ENCODE measurements at places on chromosomes 1 and 21. TPM values are rescaled to one million over a fixed set of nuclear protein-coding genes. Genes with fewer than 3 reads are reported as not detected.

HHAT gene
- total RNA-seq = 2.0 TPM

SHISAL2A gene
- total RNA-seq = not detected

PARP1 gene
- total RNA-seq = 131 TPM

PLEKHG5 gene
- 5.2 TPM for total RNA-seq

OPRD1 gene
- 0.06 TPM for total RNA-seq

TMEM201 gene
- total RNA-seq = 14.7 TPM

COL18A1 gene
- total RNA-seq = 139 TPM

LAMB3 gene
- total RNA-seq = 20.2 TPM

PLA2G2C gene
- total RNA-seq = not detected

DIRAS3 gene
- 1.2 TPM for total RNA-seq

CFHR2 gene
- not detected for total RNA-seq

RBBP4 gene
- 88.8 TPM for total RNA-seq

ERICH3 gene
- not detected for total RNA-seq

CLCA1 gene
- total RNA-seq = not detected

S100A14 gene
- 0.40 TPM for total RNA-seq

KRTAP8-1 gene
- total RNA-seq = not detected

MFSD2A gene
- total RNA-seq = 4.4 TPM

TMEM125 gene
- not detected for total RNA-seq

AGTRAP gene
- 71.4 TPM for total RNA-seq

TRMT1L gene
- 15.2 TPM for total RNA-seq

ODF2L gene
- 9.0 TPM for total RNA-seq

C1orf115 gene
- total RNA-seq = 5.8 TPM

CFHR3 gene
- total RNA-seq = 0.23 TPM

EDARADD gene
- total RNA-seq = 2.9 TPM

SOX13 gene
- 19.0 TPM for total RNA-seq

NBPF4 gene
- 0.13 TPM for total RNA-seq

ATP8B2 gene
- total RNA-seq = 38.9 TPM

SLC45A1 gene
- 2.5 TPM for total RNA-seq

TP73 gene
- total RNA-seq = 0.62 TPM

OR2L5 gene
- not detected for total RNA-seq

ADGRL2 gene
- 12.2 TPM for total RNA-seq

S100A8 gene
- not detected for total RNA-seq

VSIG8 gene
- total RNA-seq = not detected

MSH4 gene
- total RNA-seq = not detected

RAP1GAP gene
- total RNA-seq = 14.4 TPM

HMGCS2 gene
- total RNA-seq = not detected

ALG14 gene
- total RNA-seq = 2.8 TPM

BMP8A gene
- total RNA-seq = 0.29 TPM

ADAMTS4 gene
- total RNA-seq = not detected

SFN gene
- 397 TPM for total RNA-seq

SAMD11 gene
- 14.4 TPM for total RNA-seq

RNF207 gene
- total RNA-seq = 19.3 TPM

FAAH gene
- total RNA-seq = 0.82 TPM

DNALI1 gene
- not detected for total RNA-seq

Data from A549 treated with CpdA at 1 μM for 4 hours (cell line).